SJSA1 (cell line): ENCODE measurements at places on chromosomes 6 and 20.
A peak's percentile ranks its signal among the peaks of the same experiment; 100 is the strongest.

GRCh38 chr6:14660806-14661579 lies 543.4 kb downstream of the CD83 start:
- H3K27me3 ChIP-seq, result no peaks in the 10 kb centered on the region
- no peak for DNase-seq
- no peak overlapping the region for H3K4me3 ChIP-seq
- H3K27ac ChIP-seq, result no peak overlapping the region
- no peaks in the 10 kb centered on the region for H3K36me3 ChIP-seq
- H3K4me1 ChIP-seq, result peaks cover 13% of the 10 kb centered on the region

- peaks cover 46% of the 10 kb centered on the region for H3K4me1 ChIP-seq
- no peak overlapping the region for H3K27ac ChIP-seq
- H3K36me3 ChIP-seq, result no peaks in the 10 kb centered on the region
- no peak for DNase-seq
Measured at GRCh38 chr6:169075211-169075914, 178.3 kb downstream of the THBS2 start.

GRCh38 chr6:162053084-162053483 lies 674.5 kb downstream of the PRKN start:
- no peak overlapping the region for H3K27ac ChIP-seq
- no peaks in the 10 kb centered on the region for H3K36me3 ChIP-seq
- no peaks in the 10 kb centered on the region; the same call in 1 of the 2 replicates for H3K4me1 ChIP-seq
- H3K27me3 ChIP-seq, result no peaks in the 10 kb centered on the region

GRCh38 chr6:26197636-26197932 lies 110.4 kb downstream of the HFE start:
- no peaks in the 10 kb centered on the region for H3K27me3 ChIP-seq
- H3K4me1 ChIP-seq, result peaks cover 10% of the 10 kb centered on the region
- DNase-seq, result peak; percentile 71
- peak overlapping the region; percentile 71 for H3K27ac ChIP-seq

GRCh38 chr6:40754461-40755045 lies 167.4 kb upstream of the LRFN2 start:
- DNase-seq, result no peak
- no peaks in the 10 kb centered on the region for H3K4me1 ChIP-seq
- no peak overlapping the region for H3K4me3 ChIP-seq
- no peaks in the 10 kb centered on the region for H3K36me3 ChIP-seq
- peaks cover 7% of the 10 kb centered on the region for H3K27me3 ChIP-seq

DNA sequence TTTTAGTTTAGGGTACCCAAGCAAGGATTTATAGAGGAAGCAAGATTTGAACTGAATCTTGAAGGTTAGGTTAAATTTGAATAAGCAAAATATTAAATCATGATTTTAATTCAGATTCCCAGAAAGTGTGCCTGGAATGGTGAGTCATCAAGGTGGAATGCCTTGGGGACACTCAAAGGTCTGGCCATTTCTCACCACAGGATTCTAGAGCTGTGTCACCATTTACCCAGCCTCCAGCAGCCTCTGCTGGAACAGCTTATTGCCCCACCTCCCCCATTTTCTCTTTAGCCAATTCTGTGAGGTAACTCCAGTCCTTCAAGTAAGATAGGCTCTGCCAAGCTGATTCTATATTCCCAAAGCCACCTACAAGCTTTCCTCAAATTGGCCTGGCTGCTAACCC lies 181.4 kb downstream of the SIM1 start:
- peaks cover 13% of the 10 kb centered on the region for H3K4me1 ChIP-seq
- H3K27ac ChIP-seq, result peak overlapping the region; percentile 18; the same call in 1 of the 2 replicates
- no peaks in the 10 kb centered on the region for H3K36me3 ChIP-seq
- DNase-seq, result peak; percentile 79

GRCh38 chr6:30882759-30883684 lies 1.3 kb upstream of the DDR1 start:
- DNase-seq, result no peak
- H3K36me3 ChIP-seq, result no peaks in the 10 kb centered on the region
- H3K4me1 ChIP-seq, result peaks cover 32% of the 10 kb centered on the region
- H3K27ac ChIP-seq, result no peak overlapping the region
